ENCODE measurements at places on chromosomes 5 and 9.

- no peak for DNase-seq
These were observed 57.7 kb upstream of the CER1 start for GRCh38 chr9:14780251-14780650.

GRCh38 chr5:7597059-7597642 lies 201.2 kb downstream of the ADCY2 start:
- no peak for DNase-seq

GRCh38 chr5:5327126-5327525 lies 95.4 kb upstream of the ICE1 start:
- DNase-seq: no peak

DNA sequence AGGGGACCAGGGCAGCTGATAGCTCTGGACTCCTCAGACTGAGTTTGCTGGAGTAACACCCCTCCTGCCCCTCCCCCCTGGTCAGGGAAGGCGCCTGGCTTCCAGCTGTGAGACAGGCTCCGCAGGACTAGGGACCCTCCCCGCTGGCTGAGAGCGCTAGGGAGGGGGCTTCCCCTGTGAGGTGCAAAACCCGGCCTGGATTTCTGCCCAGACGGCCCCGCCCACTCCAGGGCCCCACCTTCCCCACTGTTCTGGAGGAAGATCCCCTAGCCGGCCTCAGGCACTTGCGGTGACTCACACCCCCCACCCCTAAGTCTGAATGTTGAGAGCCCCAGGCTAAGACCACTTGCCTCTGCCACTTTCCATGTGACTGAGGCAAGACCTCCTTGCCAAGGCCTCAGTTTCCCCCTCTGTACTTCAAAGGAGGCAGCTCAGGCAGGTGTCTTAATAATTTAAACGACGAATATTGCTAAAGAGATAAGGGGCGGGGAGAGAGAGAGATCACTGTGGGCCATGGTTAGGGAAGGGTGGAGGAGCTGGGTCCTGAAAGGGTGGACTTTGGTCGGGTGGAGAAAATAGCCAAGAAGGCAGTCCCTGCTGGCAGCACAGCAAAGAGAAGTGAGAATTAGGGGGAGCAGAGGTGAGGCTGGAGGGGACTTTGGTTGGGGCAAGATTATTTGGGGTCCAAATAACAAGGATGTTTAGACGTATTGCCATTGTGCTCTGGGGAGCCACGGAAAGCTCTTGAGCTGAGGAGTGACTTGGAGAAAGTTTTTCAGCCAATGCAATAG lies 1.0 kb upstream of the DAB2IP start:
- no peak for DNase-seq

GRCh38 chr5:157431544-157432200 lies 28.3 kb upstream of the NIPAL4 start:
- peak; percentile 63 for DNase-seq

- no peak for DNase-seq
These were observed 35.7 kb downstream of the ELL2 start for GRCh38 chr5:95925939-95926338.

DNA sequence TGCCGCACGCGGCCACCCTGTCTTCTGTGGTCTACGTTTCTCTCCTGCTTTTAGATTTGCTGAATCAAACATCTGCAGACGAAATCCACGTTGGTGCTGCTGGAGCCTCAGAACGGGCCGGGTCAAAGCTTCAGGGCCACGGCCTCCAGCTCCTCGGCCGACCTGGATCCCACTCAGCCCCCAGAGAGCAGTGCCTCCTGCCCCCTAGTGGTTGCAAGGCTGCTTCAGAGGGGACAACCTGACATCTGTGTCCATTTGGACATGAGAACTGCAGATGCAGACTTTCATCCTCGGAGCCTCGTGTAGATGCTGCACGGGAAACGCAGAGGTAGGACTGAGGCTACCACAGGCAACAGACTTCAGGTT lies 23.0 kb upstream of the SLC6A3 start:
- DNase-seq: no peak

GRCh38 chr9:31210978-31211570 lies 1173.4 kb upstream of the ACO1 start:
- DNase-seq: no peak

DNA sequence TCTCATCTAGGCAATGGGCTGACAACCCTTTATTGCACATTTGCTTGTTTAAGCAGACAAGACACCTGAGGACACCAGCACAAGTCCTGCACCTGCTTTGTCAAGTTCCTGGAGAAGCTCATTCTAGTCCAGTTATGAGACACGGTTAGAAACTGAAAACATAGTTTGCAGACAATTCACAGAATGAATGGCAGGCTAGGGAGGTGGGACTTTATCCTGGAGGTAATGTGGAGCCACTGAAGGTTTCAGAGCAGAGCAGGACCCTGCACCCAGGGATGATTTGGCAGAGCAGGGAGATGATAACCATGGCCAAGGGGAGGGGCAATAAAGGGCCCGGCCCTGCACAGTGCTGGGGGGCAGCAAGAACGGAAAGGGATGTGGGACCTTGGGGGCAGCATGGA lies 50.7 kb upstream of the SLC25A51 start:
- no peak for DNase-seq

- no peak for DNase-seq
These were observed 312.6 kb downstream of the TMEM232 start for GRCh38 chr5:110413856-110414255.

DNA sequence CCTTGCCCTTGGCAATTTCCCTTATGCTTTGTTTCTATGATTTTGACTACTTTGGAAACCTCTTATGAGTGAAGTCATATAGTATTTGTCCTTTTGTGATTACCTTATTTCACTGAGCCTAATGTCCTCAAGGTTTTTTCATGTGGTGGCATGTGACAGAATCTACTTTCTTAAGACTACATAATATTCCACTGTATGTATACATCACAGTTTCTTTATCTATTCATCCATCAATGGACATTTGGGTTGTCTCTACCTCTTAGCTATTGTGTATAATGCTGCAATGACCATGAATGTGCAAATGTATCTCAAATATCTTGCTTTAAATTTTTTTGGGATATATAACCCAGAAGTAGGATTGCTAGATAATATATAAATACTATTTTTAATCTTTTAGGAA lies 96.4 kb upstream of the ALDH1A1 start:
- DNase-seq: no peak

DNA sequence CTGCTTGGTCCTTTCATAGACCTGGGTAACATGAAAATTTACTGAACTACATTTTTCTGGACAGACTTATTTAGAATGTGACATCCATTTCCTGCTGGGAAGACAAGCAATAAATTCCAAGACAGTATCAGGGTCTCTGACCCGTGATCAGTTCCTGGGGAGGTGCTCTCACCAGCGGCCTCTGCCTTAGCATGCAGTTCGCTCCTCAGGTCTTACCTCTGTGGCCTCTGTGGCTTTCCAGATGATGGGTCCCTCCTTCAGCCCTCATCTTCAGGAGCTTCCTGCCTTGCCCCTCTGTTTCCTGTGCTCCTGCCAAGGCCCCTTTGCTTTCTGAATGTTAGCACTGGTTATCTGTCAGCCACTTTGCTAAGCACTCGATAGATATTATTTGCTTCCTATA lies 66.4 kb downstream of the CMYA5 start:
- DNase-seq: no peak

DNA sequence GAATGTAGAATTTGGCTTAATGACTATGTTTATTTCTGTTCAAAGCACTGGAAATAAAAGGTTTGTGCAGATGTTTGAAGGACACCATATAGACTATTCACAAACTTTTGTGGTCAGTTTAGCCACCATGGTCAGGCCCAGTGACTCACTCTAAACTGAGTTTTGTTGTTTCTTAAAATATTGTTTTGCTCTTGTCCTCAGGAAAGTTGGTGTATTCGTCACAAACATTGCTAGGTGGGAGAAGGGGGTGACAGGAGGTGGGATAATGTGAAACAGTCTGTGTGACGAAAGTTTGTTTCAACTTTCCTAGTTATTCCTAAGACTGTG lies 35.0 kb upstream of the LIFR start:
- no peak for DNase-seq

DNA sequence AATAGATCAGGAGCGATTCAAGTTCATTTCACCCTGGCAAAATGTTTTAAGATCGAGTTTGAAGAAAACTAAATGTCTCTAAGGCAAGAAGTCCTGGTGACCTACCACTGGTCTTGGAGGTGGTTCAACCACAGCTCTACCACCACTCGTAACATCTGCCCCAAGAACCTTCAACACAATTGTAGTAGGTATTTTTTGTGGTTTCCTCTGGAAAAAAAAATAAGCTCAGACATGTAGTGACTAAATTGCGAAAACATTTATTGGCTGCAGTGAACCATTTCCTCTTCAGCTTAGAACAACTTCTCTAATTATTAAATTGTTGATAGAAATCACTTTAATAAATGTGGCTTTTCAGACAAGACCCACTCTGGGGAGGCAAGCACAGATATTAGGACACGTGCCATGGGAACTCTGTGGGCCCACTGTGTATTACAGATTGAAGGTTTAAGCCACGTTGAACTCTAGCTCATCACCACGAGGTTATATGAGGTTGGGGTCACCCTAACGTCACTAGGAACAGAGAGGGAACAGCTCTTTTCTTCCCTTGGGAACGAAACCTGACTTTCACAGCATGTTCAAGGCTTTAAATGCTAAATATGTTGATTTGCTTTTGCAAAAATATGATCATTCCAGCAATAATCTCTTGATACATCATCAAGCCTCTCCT lies 142.9 kb downstream of the HSD17B3 start:
- no peak for DNase-seq

DNA sequence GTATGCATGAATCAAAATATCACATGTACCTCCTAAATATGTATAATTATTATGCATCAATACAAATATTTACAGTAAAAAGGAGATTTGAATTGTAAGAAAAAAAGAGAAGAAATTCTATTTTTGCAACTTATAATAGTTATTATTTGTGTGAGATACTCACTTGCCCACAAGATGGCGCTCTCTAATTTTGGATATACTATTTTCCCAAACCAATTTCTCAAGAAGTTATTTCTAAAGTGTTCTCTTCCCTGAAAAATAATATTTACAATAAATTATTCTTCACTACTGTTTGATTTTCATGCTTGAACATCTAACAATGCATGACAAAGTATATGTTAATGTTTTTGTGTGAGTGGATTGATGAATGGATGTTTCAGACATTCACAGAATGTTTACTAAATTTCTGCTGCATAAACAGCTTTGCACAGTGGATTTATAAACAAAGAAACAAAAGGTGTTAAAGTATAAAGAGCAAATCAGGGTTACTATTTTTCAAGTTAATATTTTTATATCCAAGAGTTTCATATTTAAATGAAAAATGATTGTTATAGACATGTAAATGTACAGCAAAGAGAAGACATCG lies 503.4 kb downstream of the PDE4D start:
- peak; percentile 25 for DNase-seq

- DNase-seq: no peak
These were observed 5.9 kb upstream of the TAL2 start for GRCh38 chr9:105656131-105656921.

DNA sequence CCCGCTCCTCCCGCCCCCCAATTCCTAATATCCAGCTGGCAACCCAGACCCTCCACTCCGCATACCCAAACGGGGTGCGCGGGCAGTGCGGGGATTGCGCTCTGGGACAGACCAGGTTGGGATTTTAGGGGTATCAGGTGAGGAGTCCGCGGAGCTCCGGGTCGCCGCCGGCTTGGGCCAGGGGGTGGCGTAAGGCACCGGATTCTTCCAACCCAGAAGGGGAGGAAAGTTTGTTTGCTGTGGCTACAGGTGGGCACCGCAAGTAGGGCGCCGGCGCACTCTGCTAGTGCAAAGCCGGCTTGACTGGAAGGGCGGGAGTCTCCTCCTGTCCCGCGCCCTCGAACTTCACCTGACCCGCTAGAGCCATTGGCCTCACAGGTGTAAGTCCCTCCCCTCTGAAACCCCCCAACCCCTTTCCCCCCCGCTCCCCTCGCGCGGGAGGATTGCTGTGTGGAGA lies 709 bp downstream of the IQGAP2 start:
- DNase-seq: peak; percentile 68

DNA sequence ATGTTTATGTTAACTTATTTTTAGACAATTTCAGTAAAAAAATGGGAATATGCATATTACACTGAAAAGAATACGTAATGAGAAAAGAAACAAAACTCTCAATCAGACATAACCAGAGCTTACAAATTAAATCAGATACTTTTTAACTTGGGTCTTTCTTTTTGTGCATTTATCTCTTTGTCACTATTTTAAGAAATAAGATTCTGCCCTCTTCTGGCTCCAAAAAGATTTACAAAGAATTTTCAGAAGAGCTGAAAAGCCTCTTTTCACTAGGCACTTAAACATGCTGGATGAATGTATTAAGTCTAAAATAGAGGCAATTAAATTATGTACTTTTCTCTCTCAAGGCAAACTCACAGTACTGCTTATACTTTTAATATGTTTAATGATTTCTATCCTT lies 55.5 kb downstream of the CEP120 start:
- DNase-seq: no peak

- no peak for DNase-seq
These were observed 100.2 kb upstream of the ADAMTS16 start for GRCh38 chr5:5039918-5040317.

DNA sequence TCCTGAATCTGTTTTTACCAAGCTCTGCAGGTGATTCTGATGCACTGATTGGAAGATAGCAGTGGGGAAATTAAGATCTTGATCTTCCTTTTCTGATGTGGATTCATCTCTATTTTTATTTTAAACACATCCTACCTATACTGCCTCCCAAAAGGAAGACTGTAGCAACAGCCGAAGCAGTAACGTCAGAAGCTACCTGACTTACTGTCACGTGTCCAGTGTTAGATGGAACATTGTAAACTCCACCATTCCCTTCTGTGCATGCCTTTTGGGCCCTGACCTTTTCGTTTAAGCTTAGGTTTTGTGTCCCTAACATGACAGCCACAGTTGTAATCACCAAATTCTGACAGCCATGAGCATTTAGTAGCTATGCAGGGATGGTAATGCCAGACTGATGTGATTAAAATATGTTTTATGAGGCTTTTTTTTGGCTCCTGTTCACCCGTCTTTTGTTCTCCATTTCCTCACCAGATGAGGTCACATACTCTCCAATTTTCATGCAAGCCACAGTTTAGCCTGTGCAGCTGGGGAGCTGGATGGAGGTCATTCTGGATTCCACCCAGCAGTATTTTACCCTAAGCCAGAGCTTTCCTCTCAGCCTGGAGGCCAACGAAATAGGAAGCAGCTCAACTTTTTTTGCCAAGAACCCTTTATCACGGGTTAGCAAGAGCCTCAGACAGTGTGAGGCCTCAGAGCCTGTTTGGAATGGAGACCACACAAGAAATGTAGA lies 15.6 kb upstream of the FOXD1 start:
- DNase-seq: no peak

GRCh38 chr9:134212809-134213507 lies 48.6 kb upstream of the RNU6ATAC start:
- DNase-seq: no peak
